Activated naive CD8-positive, alpha-beta T cell treated with anti-CD3 and anti-CD28 coated beads, Interleukin-2, amount 50 U/mL, for 16 hours (primary cell): ENCODE measurements at places on chromosomes 13 and 19.

GRCh38 chr13:38135592-38135991, 214.1 kb upstream of the UFM1 start:
- no peak for DNase-seq

GRCh38 chr19:52981329-52981728, 18.6 kb upstream of the ZNF816 start:
- DNase-seq, result no peak

DNA sequence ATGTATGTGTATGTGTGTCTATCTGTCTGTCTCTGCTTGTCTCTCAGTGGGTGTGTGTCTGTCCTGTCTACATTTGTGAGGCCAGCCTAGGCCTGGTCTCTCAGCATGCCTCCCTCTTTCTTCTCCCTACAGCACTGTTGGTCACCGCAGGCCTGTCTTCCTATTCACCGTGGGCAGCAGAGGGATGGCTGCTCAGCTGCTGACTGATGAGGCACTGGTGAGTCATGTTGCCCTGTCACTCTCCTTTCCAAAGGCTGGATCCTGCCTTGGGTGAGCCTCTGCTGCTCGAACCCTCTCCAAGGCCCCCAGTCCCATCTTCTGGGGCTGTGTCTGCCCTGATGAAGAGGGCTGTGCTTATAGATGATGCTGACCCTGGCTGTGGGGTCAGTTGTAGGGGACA, 6.3 kb downstream of the ZNF71 start:
- no peak for DNase-seq

DNA sequence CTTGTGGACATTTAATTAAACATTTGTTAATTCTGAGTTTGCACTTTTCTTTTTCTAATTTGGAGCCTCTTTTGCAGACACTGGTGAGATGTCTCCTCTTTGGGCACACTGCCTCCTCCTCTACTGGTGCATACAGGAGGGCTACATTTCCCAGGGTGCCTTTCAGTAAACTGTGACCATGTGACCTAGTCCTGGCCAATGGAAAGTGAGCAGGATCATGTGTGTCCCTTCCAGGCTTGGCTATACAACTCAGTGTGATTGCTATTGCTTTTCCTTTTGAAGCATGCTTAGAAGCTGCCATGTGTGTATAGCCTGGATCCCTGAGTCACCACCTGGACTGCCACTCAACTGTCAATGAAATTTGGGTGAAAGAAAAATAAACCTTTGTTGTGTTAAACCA, 4.5 kb downstream of the IZUMO2 start:
- DNase-seq, result no peak

- DNase-seq, result no peak
Observed at GRCh38 chr13:29193083-29193482, 372.9 kb downstream of the MTUS2 start.

GRCh38 chr19:29328586-29328985, 115.6 kb upstream of the UQCRFS1 start:
- DNase-seq, result no peak

- DNase-seq, result no peak
Observed at GRCh38 chr19:16419669-16420335, 52.0 kb downstream of the EPS15L1 start.

DNA sequence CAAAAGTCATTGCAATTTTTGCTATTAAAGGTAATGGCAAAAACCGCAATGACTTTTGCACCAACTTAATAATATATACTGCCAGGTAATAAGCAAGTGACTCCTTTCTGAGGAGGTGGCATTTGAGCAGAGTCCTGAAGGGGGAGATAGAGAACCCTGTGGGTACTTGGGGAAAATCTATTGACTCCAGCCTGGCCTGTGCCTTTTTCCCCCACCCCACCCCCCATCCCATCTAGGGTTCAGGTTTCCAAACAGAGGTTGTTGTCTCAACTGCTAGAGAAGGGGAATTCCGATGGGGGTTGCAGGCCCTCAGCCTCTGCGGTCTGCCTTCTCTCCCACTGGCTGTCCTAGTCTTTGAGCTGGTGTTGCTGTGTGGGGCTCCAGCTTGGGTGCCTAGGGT, 11.5 kb downstream of the S1PR2 start:
- no peak for DNase-seq

DNA sequence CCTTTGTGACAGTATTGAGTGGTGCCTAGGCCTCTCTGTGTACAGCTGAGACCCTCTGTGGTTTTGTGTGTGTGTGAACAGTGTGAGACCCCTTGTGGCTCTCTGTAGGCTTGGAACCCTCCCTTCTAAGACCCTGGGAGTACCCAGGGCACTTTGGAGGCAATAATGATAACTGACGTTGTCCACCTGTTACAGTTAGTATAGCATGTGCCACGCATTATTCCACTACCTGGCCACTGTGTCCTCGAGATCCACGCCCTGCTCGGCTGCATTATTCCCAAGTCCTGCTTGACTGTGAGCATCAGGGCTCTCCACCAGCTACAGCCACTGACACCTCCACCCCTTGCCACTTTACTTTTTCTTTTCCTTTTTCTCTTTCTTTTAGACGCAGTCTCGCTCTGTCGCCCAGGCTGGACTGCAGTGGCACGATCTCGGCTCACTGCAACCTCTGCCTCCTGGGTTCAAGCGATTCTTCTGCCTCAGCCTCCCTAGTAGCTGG, 2.0 kb downstream of the GRAMD1A start:
- no peak for DNase-seq

DNA sequence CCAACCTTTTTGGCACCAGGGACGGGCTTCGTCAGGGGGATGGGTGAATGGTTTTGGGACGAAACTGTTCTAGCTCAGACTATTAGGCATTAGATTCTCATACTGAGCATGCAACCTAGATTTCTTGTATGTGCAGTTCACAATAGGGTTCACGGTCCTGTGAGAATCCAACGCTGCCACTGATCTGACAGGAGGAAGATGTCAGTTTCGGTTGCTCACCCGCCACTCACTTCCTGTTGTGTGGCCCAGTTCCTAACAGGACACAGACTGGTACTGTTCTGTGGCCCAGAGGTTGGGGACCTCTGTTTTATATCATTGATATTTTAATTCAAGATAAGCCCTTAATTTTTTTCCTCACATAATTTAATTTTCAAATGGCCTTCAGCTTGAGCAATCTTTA, 26.7 kb upstream of the TDRD3 start:
- no peak for DNase-seq

DNA sequence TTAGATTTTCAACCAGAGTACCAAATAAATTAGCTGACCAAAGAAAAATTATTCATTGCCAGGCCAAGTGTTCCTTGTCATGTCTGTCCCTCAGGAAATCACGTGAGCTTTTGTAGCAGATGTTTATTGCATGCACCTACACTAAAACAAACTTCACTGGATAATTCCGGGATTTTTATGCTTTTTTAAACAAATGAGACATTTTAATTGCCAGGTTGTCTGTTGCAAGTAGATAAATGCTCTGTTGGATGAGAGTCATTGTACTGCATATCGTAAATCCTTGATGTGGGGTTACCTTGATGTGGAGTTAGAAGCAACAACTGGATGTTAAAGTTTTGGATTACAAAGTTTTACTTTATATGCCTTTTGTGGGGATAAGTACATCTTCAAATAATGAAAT, 1187.7 kb upstream of the PCDH9 start:
- DNase-seq, result no peak
